NCI-H1417 treated with DMSO at 0.1 percent for 48 hours (cell line): ENCODE measurements at places on chromosomes 5 and 9.

DNA sequence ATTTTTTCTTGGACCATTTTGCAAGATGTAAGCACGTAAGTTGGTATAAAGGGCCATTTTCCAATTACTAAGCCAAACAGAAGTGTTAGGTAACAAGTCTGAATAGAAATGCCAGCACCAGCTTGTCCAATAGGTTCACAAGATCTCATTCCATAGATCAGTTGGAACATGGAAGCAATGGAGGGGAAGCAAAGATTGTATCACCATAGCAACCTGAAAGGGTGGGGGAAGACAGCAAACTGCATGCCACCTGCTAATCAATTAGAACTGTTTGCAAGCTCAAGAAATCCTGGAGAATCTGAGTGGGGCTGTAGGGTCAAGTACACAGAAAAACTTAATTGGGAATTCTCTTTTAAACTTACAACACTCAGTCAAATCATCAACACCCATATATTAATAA is 264.9 kb upstream of the EFNA5 start:
- no peak for DNase-seq

- DNase-seq: no peak
Observed at GRCh38 chr9:117084221-117084620, 330.6 kb downstream of the ASTN2 start.

DNA sequence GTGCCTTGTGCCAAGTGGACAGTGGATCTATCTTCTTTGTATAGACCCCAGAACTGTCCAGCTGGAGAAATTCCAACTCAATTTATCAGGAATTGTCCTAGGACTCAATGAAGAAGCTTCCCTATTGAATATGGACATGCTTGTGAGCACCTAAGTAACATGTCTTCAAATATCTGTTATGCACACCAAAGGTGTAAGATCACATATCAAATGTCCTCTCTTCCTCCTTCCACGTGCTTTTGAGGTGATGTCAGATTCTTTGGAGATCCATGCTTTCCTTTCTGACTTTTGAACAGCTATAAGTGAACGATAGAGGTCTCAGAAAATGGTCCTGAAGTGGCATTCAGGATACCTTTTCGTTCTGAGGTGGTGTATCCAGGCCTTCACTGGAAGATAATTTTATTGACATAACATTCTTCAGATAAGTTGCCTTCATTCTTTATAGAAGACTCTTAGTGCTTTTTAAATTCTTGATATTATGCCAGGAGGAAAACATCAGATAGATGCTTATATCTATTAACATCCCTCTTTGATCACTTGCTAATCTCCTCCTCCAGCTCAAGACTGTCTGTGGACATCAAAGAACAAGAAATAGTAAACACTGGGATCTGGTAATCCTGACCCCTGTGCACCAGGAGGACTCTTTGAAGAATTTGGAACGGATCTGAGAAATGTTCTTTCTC is 246.4 kb downstream of the SMARCA2 start:
- no peak for DNase-seq

DNA sequence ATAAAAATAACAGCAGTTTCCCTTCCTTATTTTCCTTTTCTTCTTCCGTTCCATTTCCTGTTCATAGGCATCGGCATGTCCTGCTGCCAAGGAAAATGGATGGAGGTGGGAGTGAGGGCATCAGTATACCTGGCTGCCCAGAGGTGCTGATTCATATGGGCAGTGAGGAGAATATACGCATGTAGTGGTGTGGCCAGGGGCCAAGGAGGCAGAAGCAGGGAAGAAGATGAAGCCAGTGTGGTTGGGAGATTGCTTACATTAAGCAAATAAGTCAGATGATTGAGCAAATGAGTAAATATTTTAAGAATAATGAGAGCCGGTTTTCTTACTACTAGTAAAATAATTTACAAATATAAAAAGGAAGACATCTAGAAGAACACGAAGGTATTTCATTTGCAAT is 344.9 kb upstream of the PAPPA start:
- no peak for DNase-seq

GRCh38 chr5:163407034-163407655 is 30.2 kb upstream of the CCNG1 start:
- no peak for DNase-seq

DNA sequence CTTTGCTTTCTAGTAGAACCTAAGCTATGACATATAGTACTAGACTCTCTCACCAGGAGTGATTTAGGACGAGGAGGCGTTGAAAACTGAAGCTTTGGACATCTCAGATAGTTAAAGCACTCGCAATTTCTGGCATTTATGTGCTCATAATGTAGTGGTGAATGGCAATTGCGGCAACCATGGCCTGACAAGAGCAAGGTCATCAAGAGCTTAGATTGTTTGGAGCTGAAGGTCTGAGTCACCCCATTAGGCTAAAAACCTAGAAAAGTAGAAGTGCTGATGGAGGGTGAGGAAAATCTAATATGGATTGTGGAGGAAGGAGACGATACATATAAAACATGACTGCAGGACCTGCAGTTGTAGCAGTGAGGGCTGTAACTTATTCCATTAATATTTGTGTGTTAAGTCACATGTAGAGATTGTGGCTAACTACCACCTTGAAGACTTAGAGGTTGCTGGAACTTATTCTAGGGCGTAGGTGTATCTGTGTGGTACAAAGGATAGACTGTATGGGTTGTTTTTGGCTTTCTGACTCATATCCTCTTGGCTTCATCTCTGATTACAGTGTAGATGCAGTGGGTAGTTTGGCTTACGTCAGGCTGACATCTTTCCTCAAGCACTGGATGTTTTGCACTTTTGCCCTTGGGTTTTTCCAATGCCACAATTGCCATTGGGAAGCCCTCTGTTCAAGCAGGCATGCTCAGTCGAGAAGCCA is 138.9 kb upstream of the CDKN2B start:
- DNase-seq: no peak

- no peak for DNase-seq
Observed at GRCh38 chr5:2779459-2779858, 28.0 kb upstream of the IRX2 start.

- no peak for DNase-seq
Observed at GRCh38 chr5:20959347-20959746, 971.3 kb upstream of the CDH18 start.

DNA sequence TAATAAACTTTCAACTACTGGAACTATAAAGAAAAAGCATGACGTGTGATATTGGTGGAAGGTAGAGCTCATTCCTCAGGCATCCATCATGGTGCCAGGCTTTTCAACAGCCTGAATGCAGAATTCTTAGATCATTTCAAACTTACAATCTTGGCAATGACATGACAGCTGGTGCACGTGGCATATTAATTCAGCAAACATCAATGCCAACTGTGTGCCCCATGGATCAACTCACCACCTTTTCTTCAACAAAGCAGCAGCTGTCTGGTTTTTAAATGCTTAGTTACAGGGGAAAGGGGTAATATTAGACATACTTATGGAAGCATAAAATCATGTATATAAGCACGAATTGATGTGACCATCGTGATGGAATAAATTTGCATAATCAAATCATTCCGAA is 56.0 kb upstream of the OR13F1 start:
- no peak for DNase-seq

- no peak for DNase-seq
Observed at GRCh38 chr5:71960195-71960594, 147.1 kb upstream of the MAP1B start.

DNA sequence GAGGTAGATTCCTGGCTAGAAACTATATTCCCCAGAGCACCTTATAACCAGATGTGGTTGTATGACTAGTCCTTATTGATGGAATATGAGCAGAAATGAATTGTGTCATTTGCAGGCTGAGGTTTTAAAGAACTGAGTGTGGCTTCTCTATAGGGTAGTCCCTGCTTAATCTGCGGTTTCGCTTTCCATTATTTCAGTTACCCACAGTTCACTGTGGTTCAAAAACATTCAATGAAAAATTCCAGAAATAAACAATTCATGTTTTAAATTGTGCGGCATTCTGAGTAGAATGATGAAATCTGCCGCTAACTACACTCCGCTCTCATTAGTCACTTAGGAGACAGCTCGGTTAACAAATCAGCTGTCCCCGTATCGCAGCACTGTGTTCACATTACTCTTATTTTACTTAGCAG is 65.1 kb downstream of the ANKRD55 start:
- no peak for DNase-seq

GRCh38 chr5:6393596-6394194 is 15.3 kb upstream of the MED10 start:
- DNase-seq: no peak

GRCh38 chr5:1119312-1119831 is 7.5 kb upstream of the SLC12A7 start:
- DNase-seq: no peak

DNA sequence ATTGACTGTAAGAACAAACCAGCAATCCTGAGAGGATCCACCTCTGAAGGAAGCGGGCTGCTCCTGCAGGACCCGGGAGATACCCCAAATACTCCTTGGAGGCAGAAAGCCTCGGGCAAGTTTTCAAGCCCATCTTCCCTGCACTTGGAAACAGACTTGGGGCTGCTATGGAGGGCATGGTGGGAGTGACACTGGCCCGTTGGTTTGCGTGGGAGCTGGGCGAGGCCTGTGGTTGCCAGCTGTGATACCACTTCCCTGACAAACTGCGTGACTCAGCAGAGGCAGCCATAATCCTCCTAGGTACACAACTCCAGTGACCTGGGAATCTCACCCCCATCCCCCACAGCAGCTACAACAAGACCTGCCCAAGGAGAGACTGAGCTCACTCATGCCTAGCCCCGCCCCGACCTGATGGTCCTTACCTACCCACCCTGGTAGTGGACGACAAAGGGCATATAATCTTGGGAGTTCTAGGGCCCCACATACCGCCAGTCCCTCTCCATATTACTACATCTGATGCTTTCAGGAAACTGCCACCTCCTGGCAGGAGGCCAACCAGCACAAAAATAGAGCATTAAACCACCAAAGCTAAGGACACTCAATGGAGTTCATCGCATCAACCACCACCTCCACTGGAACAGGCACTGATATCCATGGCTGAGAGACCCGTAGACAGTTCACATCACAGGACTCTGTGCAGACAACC is 38.1 kb upstream of the VLDLR start:
- no peak for DNase-seq

DNA sequence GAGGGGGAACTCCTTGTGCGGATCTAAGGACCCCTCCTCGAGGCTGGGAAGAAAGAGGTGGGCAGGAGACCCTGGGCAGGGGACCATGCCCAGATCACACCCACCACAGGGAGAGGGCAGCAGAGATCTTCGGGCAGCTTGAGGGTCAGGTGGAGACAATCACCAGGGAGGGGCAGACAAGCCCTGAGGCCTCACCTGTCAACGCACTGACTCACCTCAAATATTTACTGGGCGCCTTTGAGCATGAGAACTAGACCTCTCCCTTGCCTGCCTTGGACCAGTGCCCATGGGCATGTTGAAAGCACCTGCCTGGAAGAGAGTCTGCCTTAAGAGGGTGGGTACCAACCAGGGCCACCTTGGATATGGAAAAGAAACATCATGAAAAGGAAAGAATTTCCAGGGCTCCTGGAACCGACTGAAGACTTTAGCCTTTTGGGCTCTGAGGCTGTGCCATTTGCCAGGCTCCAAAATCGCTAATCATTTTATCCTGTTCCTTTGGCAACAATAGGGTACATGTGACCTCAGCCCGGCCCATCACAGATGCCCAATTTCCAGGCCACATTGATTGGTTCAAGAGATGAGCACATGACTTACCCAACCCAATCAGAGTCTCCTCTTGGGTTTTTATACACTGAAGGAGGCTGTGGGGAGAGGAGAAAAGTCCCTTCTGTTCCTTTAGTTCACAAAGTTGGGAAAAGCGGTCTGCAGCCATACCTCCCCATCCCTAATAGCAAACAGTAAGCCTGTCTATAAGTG is 10.4 kb upstream of the SPINK4 start:
- no peak for DNase-seq

DNA sequence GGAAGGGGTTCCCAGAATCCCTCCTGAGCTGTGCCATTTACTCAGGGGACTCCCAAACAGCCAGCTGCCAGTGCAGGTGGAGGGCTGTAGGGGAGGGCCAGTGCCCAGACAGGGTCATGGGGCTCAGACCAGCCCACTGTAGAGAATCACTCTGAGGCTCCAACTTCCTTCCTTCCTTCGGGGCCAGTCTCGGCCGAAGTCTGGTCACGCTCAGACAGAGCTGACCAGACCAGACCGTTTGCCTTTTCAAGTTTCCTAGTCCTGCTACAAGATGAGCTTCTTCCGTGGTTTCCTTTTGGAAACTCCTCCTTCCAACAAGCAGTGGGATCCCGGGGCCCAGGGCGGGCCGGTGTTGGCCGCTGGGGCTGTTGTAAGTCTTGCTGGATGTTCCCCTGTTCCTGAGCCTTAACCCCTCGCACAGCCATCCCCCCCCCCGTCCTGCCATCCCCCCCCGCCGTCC is 52.6 kb downstream of the SAR1B start:
- no peak for DNase-seq

- no peak for DNase-seq
Observed at GRCh38 chr5:77209495-77210090, 887 bp upstream of the PDE8B start.

DNA sequence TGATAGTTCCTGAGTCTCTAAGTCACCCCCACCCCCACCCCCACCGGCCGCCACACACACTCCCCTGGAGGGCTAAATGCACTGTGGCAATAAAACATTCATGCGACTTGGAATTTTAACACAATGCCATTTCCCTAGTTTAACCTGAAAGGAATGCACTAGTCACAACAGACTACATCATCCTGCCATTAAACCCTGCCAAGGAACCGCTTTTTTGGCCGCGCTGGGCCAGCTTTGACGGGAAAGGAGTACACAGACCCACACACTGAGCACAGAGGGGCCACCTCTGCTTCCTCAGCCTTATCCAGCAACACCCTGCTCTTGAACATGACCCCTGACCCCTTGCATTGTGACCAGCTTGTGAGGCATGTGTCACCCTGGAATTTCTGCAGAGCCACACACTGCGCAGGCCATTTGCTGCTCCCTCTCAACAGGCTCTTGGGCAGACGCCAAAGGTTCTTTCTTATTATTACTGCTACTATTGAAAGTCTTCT is 165.3 kb downstream of the BNC2 start:
- DNase-seq: no peak

- no peak for DNase-seq
Observed at GRCh38 chr5:91283326-91283725, 99.8 kb downstream of the ARRDC3 start.

DNA sequence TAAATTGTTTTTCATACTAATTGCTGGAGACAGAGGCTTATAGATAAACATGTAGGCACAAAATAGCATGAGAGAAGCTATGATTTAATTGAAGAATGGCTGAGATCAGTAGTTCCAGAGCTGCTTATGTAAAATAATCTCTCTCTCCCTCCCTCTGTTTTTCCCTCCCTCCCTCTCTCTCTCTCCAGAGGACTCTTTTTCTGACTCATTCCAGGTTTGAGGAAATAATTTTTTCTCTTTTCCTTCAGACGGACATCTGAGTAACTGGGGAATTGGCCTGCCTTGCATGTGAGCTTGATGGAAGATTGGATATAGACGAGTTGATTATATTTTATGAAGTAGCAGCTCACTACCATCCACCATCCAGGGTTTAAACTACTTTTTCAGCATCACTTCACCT is 35.5 kb downstream of the KCTD16 start:
- DNase-seq: no peak

GRCh38 chr5:150075806-150076205 is 10.5 kb downstream of the CSF1R start:
- no peak for DNase-seq
